Urinary bladder (tissue), 4 donors: ENCODE measurements at places on chromosomes 12 and 14.
A peak's percentile ranks its signal among the peaks of the same experiment; 100 is the strongest.

DNA sequence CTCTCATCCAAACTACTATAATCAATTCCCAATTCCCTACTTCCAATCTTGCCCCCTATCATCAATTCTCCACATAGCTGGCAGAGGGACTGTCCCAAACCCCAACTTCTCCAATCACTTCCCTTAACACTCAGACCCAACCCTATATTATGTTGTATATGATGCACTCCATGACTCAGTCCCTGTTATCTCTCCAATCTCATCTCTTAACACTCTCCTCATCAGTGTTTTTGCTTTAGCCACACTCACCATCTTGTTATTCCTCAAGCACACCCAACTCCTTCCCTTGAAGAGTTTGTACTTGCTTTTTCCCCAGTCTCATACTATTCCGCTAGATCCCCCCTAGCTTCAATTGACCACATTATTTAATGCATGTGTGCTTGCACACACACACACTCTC is 4.9 kb downstream of the RHOJ start:
- no peak for DNase-seq

GRCh38 chr12:14773685-14774073 is 29.6 kb downstream of the WBP11 start:
- DNase-seq = no peak

- DNase-seq = no peak
Observed at GRCh38 chr12:124910561-124911478, 3.6 kb downstream of the UBC start.

DNA sequence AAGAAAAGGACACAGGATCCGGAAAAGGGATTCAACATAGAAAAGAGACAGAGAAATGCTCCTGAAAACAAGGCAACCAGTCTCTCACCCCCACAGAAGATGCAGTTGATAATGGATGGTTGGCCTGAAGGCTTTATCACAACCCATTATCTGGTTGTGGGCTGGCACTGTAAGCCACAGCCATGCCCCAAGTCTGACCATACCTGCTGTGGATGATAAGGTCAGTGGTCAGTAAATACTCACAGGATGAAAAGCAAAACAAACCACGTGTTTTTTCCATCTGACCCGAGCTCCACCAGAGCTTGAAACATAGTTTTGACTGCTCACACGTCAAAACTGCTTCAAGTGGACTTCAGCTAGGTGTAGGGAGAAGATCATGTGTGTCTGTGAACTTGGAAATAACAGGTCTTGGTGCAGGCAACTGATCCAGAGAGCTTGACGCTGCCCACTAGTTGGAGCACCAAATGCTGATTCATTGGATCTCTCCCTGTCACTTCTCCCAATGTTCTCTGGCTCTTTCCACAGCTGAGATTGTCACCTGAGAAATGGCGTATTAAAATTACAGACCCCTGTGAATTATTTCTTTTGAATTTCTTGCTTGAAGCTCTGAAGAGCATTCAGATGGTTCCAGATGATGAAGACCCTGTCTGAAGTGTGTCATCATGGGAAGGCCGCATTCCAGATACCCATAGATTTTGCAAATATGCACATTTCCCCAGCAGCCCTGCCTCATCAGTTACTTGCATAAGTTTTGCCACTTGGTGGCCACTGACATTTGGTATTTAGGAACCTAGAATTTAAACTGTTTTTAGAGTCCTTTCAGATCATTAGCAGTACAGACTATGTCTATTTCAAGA is 8.5 kb downstream of the TMEM233 start:
- no peak for DNase-seq

- DNase-seq = no peak
Observed at GRCh38 chr14:95363468-95363954, 43.8 kb upstream of the CLMN start.

- DNase-seq = no peak
Observed at GRCh38 chr12:83161456-83161855, 474.8 kb downstream of the TMTC2 start.

- no peak for DNase-seq
Observed at GRCh38 chr14:74886001-74886400, 4.3 kb downstream of the DLST start.

DNA sequence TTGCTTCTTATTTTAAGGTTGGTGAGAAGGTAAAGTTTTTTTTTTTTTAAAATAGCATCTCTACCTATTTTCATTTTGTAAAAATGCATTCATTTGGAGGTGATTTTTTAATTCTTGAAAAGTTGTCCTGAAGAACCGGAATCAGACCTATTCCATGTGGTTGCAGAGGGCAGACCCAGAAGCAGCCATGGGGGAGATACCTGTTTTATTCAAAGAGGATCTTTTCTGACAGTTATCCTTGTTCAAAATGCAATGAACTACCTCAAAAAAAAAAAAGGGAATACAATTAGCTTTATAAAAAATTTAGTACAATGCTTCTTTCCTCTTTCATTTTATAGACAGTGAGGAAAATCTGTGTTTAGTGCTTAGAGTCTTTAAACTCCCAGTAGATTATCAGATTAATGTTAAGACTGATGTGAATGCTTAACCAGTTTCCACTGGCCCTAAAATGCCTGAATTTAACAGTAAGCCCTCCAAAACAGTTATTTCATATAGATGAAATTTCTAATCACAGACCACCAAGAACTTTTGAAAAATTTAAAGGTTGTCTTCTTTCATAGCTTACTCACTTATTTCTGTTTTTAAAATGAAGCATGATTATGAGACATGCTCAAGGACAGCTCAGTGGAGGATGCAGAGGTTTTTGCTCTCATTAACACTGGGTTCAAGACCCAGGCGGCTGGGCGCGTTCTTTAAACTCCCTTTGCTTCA is 8.6 kb upstream of the NEMF start:
- DNase-seq = no peak

DNA sequence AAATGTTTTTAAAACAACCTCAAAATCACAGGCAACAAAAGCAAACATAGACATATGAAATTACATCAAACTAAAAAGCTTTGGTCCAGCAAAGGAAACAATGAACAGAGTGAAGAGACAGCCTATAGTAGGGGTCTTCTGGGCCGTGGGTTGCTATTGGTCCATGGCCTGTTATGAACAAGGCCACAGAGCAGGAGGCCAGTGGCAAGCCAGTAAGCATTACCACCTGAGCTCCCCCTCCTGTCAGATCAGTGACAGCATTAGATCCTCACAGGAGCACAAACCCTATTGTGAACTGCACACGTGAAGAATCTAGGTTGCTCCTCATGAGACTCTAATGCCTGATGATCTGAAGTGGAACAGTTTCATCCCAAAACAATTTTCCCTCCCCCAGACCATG is 174.0 kb downstream of the DIO2 start:
- DNase-seq = no peak

DNA sequence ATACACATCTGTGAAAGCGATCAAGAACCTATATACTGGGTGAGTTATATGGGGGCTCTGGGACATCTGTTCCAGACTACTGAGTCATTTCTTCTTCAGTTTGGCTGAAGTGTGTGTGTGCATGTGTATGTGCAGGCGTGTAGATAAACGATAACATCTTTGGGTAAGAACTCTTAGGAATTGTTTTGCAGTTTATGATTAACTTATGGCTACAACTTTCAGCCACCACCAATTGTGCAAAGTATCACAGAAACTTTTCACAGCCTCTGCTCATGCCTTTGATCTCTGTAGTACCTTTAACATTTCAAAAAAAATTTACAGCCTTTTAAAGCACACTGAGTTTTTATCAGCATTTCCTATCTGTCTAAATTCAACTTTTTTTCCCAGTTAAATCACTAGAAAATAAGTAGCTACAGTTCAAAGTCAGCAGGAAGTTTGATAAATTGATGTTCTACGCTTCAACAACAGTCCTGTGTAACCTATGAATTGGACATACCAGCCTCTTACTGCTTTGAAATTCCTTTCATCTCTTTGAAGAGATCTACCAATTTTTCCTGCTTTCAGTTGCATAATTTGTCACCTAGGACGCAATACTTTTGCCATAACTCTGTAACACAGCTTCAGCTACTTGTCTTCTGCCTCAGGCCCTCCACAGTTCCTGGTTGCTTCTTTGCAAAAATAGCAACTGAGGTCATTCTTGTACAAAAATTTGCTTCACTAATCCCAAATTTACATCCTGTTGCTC is 43.0 kb downstream of the PPM1H start:
- no peak for DNase-seq

GRCh38 chr14:59358102-59358501 is 107.1 kb downstream of the GPR135 start:
- DNase-seq = no peak

DNA sequence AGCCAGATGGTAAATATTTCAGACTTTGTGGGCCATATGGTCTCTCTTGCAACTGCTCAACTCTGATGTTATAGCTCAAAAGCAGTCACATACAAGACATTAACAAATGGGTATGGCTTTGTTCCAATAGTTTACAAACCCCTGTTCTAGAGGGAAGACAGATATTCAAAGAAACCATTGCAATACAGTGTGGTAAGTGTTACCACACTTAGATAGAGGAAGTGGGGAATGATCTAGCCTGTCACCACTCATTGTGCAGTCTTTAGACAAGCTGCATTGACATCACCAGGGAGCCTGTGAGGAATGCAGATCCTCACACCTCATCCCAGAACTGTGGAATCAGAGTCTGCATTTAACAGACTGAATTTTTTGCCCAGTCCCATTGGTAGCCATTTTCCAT is 80.0 kb upstream of the RGS6 start:
- DNase-seq = no peak

GRCh38 chr12:42564996-42565395 is 24.6 kb downstream of the PRICKLE1 start:
- no peak for DNase-seq

DNA sequence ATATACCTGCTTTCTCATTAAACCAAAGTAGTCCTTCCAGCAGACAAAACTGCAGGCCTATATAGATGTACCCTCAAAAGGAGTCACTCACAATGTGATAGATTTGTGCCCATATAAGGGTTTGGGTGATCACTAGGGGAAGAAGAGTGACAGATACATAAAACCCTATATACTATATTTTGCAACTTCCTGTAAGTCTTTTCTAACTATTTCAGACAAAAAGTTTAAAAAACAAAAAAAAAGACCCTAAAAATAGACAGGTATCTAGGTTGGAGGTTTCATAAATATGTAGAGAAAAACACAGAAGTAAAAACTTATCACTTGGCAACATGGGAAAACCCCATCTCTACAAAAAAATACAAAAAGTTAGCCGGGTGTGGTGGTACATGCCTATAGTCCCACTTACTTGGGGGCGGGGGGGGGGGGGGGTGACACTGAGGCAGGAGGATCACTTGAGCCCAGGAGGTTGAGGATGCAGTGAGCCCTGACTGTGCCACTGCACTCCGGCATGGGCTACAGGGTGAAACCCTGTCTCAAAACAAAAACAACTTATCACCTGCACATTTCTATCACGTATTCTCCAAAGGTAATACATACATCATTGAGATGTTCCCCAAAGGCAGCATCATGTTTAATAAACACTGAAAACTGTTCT is 2.9 kb downstream of the VCPKMT start:
- DNase-seq = no peak

DNA sequence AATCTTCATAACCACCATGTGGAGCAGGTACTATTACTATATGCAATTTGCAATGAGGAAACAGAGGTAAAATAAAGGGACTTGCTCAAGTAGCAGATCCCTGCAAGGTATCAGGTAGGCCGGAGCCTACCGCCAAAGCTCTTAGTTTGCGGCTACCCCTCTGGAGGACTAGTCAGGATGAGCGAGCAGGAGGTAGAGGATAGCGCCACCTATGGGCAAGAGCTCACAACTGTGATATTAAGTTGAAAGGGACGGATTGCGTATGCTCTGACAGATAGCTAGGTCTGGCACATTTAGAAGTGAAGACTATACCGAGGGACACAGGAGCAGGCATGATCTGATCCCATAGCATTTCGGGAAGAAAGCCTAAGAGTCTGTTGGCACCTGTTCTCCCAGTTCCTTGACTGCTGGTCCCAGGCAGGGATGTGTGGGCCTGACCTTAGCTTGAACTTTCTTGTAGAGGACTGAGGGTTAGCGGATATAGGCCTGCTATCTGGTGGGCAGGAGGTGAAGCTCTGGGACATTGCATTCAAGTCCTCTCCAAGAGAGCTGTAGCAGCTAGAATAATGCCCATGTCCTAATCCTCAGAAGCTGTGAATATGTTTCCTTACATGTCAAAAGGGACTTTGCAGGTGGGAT is 48.0 kb downstream of the SLC17A8 start:
- no peak for DNase-seq

- no peak for DNase-seq
Observed at GRCh38 chr14:35414365-35414764, 9.8 kb upstream of the NFKBIA start.

DNA sequence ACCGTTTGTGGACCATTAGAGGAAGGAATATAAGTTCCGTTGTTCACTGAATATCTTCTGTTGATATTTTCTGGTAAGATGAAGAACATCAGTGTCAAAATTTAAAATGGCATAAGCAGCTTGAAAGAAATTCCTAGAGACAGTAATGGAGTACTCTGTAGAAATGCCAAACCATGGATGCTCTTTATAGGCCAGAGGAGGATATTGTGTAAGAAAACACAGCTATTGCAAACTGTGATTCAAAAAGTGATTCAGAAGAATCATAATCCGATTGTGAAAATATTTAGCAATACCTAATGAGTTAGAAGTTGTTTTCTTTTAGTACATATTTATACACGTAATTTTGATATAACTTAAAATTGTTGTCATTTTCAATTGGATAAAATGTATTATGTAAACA is 102.8 kb downstream of the SLC16A7 start:
- DNase-seq = no peak

- DNase-seq = no peak
Observed at GRCh38 chr14:90816681-90817436, 629 bp upstream of the TTC7B start.

- DNase-seq = no peak
Observed at GRCh38 chr12:127150028-127150427, 1116.9 kb upstream of the TMEM132C start.

DNA sequence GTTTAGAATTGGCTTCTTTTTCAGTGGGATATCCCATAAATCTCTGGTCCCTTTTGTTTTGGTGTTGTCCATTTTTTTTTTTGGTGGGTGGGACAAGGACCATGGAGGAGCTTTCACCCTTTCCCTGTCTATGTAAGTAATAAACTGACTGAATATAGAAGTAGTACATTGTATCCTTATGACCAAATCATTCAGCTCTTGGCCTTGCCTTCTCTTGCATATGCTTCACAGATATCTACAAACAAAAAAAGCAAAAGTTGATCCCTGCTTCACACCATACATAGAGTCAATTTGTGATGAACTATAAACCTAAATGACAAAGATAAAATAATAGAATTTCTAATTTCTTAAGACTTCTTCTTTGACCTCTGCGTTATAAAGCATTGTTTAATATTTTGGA is 59.8 kb downstream of the SIX1 start:
- no peak for DNase-seq

GRCh38 chr14:103334644-103335622 is 896 bp downstream of the EIF5 start:
- peak; percentile 15 for DNase-seq

DNA sequence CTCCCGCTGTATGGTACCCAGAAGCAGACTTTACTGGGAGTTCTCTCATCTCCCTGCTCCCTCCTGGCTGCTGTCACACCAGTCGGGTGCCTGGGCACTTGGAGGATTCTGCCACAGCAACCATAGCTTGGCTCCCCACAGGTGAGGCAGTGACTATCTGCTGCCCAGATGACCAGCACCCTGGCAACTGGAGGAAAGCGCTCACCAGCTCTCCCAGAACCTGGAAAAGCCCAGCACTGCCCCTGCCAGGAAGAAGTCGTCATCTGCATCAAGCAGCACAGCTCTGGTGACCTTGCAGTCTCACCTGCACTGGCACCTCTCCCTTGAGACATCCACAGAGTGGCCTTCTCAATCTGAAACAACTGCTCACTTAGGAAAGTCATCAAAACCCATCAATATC is 31.9 kb upstream of the TC2N start:
- DNase-seq = no peak
